ENCODE measurements at places on chromosomes 6 and 20.

DNA sequence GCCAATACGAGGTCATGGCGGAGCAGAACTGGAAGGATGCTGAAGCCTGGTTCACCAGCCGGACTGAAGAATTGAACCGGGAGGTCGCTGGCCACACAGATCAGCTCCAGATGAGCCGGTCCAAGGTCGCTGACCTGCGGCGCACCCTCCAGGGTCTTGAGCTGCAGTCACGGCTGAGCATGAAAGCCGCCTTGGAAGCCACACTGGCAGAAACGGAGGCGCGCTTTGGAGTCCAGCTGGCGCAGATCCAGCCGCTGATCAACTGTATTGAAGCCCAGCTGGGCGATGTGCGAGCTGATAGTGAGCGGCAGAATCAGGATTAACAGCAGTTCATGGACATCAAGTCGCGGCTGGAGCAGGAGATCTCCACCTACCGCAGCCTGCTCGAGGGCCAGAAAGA, 296.9 kb downstream of the OGFRL1 start:
- DNase-seq = no peak

DNA sequence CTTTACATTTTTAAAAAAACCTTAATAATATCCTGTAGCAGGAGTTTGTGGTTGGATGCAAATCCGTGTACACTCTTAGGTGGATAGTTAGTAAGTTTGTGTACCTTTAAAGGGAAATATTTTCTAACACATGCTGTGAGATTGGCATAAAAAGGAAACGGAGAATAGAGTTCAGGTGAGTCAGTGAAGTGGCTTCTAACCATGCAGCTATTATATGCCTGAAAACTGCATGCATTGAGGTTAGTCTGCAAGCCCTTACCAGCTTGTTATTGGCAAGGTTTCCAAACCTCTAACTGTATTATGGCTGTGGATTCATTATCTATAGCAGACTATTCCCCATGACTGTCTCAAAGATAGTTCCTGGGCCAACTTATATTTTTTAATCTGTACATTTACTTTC, 420.6 kb upstream of the MMS22L start:
- DNase-seq = no peak

- DNase-seq = no peak
These were observed 224.4 kb downstream of the TPBG start for GRCh38 chr6:82588020-82588419.

DNA sequence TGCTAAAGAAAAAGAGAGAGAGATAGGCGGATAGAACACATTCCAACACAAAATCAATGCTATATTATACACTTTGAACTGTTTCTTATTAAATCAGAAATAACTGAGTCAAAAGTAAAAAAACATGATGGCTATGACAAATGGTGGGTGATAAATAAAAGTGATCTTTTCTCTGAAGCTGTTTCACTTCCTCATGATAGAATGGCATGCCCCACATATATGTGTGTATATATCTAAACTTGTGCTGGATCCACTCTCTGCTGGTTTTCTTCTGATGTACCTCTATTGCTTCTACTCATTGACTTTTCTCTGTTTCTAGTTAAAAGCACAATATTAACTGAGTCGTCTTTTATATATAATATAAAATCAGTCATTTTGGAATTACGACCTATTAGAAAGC, 429.9 kb downstream of the PKHD1 start:
- no peak for DNase-seq

- DNase-seq = no peak
These were observed 196.1 kb upstream of the RUNX2 start for GRCh38 chr6:45132059-45132458.

GRCh38 chr6:108526739-108527174, 34.0 kb upstream of the FOXO3 start:
- DNase-seq = no peak

DNA sequence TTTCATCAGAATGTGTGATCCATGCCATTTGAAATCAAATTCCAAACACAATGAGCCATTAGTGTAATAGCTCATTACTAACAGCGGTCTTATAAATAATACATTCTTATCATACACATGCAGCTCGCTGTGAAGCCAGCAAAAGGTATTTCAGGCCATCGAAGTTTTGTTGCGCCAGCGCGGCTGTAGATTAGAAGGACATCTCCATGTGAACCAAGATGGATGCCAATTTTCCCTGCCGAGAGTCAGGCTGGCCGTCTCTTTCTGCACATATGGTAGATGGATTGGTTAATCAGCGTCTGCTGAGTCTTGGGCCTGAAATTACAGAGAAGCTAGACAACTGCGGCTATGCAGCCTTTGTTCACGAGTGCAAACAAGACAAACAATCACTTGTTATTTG, 44.1 kb downstream of the CFAP61 start:
- no peak for DNase-seq

GRCh38 chr6:44388887-44389286, 1.4 kb downstream of the CDC5L start:
- no peak for DNase-seq

DNA sequence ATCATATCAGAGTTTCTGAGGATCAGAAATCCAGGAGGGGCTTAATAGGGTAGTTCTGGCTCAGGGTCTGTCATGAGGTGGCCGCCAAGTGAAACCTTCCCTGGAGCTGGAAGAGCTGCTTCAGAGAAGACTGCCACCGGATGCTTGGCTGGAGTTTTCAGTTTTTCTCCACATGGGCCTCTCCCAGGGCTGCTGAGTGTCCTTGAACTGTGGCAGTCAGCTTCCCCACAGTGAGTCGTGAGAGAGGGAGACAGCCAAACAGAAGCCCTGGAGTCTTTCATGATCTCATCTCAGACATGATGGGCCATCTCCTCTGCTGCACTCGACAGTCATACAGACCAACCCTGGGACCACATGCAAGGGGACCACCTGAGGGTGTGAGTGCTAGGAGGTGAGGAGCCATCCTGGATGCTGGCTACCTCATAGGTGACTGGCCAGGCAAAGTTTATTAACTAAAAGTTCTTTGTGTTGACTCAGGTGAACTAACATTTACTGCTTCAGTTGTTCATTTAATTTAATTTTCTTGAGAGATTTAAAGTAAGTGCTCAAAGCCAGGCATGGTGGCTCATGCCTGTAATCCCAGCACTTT, 71.5 kb downstream of the SHLD1 start:
- DNase-seq = no peak

DNA sequence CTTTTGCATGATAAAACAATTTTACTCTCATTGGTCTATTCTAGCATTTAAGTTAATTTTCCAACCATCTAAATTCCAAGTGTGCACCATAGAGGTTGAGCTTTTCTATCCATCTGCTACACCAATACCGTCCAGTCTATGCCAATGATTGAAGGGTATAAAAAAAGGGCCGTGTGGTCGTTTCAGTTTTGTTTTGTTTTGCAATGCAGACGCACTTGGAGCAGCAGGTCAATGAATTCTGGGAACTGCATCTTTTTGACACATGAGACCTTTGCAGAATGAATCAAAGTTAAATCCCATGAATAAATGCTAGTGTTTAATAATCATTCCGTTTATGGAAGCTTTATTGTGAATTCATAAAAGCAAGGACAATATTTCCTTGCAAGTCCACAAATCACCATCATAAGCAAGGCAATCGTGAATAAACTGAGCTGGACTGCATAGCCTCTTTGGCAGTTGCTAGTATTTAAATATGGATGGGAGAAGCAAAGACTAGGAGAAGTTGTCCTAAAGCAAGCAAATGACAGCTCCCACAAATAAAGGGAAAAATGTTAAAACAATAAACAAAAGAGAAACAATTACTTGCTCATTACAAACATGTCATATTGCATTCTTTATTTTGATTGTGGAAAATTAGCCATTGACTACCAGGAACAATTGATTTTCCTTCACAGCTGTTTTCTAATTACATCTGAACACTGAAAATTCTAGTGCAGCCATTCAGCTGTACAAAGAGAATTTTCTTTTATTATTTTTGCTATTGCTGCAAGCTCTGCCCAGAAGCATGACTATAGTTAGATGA, 649.7 kb upstream of the GJE1 start:
- no peak for DNase-seq

- DNase-seq = no peak
These were observed 12.5 kb upstream of the RALGAPB start for GRCh38 chr20:38460040-38460623.

GRCh38 chr6:21769968-21770367, 176.4 kb downstream of the SOX4 start:
- no peak for DNase-seq

DNA sequence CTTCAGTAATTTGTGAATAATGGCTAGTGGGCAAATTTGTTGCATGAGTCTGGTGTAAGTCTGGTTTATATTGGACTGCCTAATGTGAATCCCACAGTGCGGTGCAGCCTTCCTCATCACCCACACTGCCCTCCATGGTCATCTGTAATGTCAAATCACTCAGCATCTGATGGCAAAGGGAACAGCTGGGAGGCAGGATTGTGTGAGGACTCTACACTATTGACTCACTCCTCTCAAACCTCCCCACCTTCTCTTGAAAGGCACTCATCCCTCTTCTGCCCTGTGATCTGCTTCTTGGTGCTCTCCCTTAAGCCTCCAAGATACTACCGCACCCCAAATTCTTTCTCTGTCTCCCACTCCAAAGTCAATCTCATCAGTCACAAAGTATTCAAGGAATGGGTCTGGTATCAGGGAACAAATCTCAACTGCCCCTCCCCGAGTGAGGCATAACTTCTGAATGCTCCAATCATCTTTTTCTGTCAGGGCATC, 146.0 kb upstream of the BEND6 start:
- DNase-seq = no peak

GRCh38 chr6:25987845-25988244, 25.2 kb downstream of the TRIM38 start:
- no peak for DNase-seq

DNA sequence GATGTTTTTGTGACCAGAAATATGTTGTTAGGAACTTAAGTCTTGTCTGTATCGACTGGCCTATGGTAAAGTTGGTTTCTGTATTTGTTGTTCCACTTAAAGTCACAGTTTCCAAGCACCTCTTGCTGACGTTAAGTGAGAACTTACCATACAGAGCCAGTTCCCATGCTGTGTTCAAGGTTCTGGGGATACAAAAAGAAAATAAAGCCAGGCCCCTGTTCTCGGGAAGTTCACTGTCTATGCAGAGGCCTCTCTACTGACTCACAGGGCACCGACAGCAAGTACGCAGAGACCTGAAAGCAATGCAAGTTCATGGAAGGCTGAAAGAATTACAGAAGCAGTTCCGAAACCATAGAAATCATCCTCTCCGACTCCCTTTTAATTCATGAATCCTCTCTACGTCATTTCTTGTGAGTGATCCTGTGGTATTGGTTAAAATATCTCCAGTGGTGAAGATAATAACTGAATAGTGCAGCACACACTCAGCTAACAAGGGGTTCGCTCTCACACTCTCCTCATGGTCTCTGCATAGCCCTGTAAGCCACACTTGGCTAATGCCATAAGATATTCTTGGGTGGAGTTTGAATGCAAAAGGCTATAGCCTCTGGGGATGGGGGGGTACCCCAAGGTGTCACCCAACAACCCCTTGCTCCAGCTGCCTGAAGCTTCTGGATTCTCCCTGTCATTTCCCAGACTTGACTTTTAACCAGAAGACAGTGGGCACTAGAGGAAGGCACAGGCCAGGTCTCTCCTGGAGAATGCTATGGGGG, 91.2 kb upstream of the EXOC2 start:
- DNase-seq = no peak

DNA sequence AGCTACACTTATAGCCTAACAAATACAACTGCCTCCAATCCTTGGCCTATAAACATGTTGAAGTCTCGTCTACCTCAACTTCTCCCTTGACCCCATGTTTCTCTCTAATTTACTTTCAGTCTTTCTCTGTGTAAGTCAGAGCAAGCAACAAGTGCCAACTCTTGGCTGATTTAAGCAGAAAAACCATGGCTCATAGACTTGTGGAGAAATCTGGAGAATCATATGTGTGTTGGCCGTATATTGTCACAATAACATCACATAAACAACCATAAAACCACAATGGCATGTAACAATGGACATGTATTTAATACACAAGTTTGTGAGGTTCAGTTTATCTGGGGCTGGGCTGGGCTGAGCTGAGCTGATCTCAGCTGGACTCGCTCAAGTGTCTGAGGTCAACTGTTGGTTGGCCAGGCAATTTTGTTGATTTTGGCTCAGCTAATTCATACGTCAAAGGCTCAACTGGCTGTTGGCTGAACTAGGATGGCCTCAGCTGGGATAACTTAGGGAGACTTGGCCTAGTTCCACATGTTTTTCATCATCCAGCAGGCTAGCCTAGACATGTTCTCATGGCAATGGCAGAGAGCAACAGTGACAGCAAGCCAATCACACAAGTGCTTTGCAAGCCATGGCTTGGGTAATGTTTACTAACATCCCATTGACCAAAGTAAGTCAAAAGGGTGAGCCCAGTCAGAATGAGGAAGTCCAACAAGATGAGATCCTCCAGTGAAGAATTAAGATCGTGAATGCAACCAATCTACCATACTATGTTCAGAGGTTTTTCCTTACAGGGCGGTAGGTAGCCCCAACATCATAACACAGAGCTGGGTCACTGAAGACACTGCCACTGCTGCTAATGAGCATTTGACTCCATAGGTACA, 12.9 kb upstream of the TBC1D22B start:
- no peak for DNase-seq

DNA sequence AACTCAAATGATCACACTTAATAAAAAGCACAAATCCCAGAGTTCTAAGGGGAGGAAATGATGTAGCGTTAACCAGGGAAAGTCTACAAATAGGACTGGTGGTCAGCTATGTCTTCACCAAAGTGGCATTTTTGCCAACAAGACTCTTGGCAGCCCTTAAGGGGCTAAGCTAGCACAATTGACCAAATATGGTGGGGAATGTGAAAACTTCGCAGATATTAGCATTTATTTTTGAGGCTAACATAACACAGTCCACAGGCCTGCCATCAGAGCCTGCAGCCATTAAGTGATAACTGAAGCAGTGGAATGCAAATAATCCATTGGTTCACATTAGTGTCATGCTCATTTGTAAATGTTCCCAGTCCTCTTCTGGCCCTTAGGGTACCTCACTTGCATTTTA, 274.6 kb downstream of the FOXC1 start:
- no peak for DNase-seq

DNA sequence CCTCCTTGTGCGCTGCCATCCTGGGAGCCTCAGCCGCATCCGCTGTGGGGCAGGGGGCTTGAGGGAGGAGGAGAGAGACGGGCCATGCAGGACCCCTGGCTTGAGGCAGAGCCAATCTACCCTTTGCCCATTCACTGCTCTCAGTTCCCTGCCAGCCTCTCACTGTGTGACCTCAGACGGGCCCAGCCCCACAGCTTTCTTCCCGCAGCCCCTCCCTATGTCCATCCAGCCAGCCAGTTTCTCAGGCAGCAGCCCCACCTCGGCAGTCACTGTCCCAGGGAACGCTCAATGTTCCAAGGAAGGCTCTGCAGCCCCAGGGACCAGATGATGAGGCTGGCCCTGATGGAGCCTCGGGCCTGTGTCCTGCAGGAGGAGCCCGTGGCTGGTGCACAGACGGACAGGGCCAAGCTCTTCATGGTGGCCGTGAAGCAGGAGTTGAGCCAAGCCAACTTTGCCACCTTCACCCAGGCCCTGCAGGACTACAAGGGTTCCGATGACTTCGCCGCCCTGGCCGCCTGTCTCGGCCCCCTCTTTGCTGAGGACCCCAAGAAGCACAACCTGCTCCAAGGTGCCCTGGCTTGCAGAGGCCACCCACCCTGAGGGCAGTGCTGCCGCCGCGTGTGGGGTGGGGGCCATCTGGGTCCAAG, 3.9 kb upstream of the TNFRSF6B start:
- DNase-seq = no peak

- no peak for DNase-seq
These were observed 142.4 kb downstream of the GMDS start for GRCh38 chr6:2102966-2103365.
